ENCODE measurements at places on chromosomes 11 and 22. TPM values are rescaled to one million over a fixed set of nuclear protein-coding genes. Genes with fewer than 3 reads are reported as not detected.

The HSPB2 gene
- not detected for total RNA-seq

The RTN4R gene
- total RNA-seq = 2.7 TPM

DNA sequence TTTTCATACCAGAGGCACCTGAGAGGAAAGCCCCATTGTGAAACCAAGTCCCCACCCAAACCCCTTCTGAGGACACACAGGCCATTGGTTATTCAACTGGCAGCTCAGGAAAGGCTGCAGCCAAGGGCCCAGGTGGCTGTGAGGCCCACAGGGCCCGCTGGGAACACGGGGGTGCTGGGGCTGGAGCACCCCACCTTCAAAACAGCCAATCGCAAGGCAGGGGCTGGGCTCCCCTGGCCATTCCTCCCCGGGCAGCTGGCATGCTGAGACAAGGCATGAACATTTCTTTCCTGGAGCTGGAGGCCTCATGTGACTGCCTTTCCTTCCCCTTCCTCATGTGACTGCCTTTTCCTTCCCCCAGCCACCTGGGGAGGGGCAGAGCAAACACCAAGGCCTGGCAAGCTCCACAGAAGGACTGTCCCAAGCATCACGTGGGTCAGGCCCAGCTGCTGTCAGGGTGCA, 76.9 kb downstream of the PIWIL3 start:
- no peak for DNase-seq
- H3K36me3 ChIP-seq = no peaks in the 10 kb centered on the region
- no peaks in the 10 kb centered on the region for H3K4me1 ChIP-seq
- no peak overlapping the region for H3K27ac ChIP-seq
- no peak overlapping the region for H3K4me3 ChIP-seq
- no peaks in the 10 kb centered on the region for H3K27me3 ChIP-seq

DNA sequence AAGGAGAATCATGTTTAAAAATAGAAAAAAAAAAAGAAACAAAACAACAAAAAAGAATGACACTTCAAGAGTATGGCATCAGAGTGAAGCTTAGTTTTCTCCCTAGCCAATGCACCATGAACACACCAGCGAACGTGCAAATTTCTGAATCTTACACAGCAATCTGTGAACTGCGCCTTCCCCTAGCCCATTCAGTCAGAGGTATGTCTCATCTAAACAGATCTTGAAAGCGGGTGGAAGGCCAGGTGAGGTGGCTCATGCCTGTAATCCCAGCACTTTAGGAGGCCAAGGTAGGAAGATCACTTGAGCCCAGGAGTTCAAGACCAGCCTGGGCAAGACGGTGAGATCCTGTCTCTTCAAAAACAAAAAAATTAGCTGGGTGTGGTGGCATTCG, 113.1 kb downstream of the MICAL3 start:
- no peaks in the 10 kb centered on the region for H3K27me3 ChIP-seq
- no peak overlapping the region for H3K4me3 ChIP-seq
- H3K27ac ChIP-seq = no peak overlapping the region

GRCh38 chr11:13450832-13451397, 12.1 kb downstream of the BTBD10 start:
- H3K27ac ChIP-seq = no peak overlapping the region
- DNase-seq = no peak
- H3K4me1 ChIP-seq = peaks cover 10% of the 10 kb centered on the region
- H3K27me3 ChIP-seq = no peaks in the 10 kb centered on the region

All from CD8-positive, alpha-beta memory T cell (primary cell).